ENCODE measurements at places on chromosomes 6 and 20.

GRCh38 chr6:55825402-55826051, 49.9 kb downstream of the BMP5 start:
- no peak for DNase-seq

DNA sequence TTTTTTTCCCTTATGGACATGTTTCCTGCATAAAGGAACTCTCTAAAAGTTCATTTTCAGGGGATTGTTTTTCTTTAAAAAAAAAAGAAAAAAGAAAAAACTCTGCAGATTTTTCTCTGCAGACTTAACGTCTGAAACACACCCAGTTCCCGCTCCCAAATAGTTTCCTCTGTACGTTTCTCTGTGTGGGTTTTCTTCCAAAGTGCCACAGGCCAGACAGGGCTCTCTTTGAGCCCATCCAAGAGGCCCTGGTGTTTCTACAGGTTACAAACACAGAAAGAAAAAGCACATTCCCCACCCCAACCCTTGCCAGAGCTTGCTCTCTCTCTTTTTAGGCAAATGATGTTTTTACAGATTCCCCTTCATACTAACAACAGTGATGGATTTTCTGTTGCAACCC, 258.6 kb downstream of the FNDC1 start:
- no peak for DNase-seq

DNA sequence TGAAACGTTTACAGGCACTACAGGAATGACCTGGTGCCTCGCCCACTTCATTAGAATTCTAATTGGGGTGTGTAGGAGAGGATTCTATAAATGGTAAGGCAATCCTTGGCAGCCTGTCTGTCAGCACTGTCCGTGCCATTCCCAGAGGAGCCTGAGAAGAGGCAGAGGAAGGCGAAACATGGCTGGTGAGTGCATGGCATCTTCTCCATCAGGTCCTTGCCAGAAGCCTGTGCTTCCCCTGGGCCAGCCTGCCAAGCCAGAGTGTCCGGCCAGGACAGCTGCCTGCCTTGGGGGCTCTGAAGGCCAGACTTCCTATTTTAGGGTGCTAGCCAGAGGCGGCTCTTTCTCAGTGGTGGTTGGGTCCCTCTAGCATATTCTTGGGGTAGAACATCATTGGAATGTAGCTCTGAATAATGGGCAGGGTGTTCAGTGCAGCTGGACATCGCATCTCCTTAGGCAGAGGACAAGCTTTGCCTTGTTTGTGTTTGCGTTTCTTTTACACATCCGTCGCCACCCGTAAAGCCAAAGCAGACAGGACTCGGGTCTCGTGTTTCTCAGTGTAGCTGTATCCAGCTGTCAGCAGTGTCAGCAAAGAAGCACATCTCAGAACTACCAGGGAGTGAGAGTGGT, at the start of gene TGM3:
Gene TGM3, plus strand, starts transcription at position 116 of the 630 bp plus-strand sequence. Its CDS starts 63 bp downstream, at position 179.
- DNase-seq, result no peak

DNA sequence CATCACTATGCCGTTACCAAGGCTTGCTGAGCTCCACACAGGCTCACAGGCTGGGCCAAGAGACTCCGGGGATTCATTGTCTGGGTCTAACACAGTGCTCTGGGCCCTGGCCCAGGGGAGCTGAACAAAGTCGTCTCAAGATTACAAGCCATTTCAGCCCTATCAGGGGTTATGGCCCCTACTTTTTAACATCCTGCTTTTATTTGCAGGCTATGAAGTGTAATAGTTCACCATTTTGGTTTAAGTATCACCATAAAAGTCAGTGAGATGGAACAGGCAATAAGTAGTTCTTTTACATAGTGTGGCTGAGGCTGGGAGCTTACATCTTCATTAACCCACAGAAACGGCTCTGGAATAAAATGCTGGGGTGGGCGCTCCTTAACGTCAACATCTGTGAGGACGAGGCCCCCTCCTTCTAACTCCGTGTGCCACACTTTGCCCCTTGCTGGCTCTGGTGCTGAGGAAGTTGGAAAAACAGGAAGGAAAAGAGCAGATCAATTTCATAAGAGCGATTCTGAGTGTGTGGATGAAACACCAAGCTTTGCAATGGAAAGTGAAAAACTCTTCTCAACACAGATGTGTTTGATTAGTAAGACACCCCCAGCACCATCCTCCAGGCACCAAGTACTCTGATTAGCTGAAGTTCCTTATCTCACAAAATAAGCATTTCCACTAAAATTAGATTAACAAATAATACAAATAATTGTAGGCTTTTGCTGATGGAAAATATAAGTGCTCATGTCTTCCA, 447.3 kb downstream of the MAFB start:
- DNase-seq, result no peak

DNA sequence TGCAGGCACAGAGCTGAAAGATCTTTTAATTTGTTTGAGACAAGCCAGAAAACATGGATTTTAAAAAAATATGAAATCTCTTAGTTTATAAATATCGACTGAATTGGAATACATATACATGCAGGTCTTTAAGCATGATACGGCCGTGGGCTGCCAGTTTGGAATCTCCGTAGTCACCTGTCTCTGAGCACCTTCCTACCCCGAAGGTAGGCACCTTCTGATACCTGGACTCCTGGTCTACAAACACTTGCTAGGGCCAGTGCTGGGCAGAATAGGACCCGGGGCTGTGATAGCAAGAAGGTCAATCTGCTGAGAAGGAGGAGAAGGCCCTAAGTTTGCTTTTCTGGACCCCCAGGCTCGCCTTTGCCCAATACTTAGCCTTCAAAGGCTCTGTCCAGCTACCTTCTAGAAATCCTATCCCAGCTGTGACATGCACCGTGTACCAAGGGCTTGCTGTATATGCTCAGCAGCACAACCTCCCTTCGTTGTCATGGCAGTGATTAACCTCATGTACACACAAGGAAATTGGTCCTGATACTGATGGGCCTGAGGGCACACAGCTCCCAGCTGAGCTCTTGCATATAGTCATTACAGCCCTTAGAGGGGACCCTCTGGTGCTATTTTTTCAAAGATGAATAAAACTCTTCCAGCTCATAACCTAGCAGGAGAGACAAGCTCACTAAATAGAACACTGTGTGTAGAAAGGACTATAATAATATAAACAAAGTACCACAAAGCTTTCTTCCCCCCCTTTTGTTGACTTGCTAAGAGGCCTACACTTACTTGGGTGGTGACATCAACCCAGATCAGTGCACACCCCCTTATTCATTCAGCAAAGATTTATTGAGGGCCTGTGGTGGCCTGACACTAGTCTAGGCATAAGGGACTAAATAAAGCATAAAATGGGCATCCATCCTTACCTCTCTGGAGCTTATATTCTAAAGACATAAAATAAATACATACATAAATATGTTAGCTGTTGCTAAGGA, 17.7 kb downstream of the SNPH start:
- DNase-seq, result no peak

DNA sequence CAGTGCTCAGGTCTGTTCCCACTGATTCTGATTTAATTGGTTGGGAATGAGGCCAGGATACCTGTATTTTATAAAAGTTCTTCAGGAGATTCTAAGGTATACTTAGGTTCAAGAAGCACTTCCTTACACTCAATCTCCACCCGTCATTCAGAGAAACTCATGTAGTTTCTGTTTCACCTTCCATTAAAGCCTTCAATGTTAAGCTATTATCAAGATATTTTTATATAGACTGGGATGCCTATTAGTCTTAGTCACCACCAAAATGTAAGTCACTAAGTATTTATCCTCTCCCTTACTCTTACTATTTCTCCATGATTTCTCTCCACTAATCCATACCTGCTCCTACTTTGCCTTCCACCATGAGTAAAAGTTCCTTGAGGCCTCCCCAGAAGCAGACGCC, 38.1 kb upstream of the GCLC start:
- DNase-seq, result no peak

- DNase-seq, result no peak
Measured at GRCh38 chr6:135566311-135567068, 69.0 kb upstream of the AHI1 start.

DNA sequence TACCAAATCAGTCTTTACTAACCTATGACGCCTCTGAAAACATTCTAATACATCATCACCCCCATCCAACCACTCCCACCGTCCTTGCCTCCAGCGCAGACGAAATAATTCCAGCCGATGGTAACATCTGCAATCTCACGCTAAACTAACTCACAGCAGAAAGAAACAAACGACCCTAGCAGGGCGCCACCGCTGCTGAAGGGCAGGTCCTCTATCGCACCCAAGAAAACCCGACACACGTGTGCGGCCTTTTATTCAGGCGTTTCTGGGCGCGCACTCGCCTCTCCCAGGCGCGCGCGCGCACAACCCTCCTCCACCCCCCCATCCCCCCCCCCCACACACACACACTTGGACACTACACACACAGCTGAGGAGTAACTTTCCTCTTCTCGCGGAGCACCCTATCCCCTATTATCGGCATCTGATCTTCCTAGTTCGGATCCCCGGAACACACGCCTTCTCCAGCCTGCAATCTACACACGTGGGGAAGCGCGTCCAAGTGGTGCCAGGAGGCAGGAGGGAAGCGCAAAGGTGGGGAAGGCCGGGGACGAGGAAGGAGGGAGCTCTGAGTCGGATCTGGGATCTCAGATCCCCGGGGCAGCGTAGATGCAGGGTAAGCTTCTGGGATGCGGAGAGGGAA, 1.4 kb downstream of the GFOD1 start:
- DNase-seq, result peak; percentile 76

DNA sequence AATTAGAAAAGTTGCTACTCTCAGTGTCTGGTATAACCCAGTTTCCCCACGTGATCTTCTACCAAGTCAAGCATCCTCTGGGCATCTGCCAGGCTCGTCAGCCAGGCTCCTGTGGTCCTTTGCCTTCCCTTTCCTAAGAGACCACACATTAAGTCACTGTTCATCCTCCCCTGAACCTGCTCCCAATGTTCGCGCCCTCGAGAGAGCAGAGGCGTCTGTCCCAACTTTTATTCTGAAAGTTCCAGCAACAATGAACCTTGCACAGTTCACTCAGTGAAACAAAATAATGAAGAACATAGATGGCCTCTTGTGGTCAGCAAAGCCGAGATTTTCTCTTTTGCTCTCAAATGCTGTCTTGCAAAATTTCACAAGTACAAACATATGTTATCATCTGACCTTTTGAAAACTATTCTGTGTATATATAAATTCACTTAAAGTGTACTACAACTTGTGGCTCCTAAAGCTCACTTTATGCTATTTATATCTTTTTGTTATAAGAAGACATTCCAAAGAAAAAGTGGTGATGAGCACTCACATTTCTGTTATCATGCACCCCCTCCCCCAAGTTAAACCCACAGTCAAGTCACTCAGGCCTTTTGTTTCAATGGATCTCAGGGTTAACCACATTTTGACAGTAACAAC, 39.2 kb upstream of the NHSL1 start:
- DNase-seq, result no peak

DNA sequence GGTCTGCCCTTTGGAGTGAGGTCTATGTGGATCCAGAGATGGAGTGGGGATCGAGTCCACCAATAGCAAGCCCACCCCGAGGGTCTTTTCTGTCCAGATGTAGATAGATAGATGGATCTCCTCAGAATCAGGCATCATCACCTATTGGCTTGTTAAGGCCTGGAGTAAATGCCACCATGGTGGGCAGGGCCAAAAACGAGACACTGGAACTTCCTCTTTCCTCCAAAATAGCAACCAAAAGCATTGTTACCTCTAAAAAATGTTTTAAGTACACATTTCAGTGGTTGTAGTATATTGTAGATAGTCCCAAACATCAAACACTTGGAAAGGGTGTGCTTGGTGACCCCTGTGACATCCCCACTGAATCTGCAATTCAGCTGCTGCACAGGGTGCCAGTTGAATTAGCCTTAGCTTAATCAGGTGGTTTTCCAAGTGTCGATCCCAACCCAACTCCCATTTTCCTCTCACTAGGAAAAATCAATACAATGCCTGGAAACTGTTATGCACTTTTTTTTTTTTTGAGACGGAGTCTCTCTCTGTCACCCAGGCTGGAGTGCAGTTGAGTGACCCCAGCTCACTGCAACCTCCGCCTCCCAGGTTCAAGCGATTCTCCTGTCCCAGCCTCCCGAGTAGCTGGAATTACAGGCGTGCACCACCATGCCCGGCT, 35.0 kb upstream of the NELFCD start:
- DNase-seq, result no peak

DNA sequence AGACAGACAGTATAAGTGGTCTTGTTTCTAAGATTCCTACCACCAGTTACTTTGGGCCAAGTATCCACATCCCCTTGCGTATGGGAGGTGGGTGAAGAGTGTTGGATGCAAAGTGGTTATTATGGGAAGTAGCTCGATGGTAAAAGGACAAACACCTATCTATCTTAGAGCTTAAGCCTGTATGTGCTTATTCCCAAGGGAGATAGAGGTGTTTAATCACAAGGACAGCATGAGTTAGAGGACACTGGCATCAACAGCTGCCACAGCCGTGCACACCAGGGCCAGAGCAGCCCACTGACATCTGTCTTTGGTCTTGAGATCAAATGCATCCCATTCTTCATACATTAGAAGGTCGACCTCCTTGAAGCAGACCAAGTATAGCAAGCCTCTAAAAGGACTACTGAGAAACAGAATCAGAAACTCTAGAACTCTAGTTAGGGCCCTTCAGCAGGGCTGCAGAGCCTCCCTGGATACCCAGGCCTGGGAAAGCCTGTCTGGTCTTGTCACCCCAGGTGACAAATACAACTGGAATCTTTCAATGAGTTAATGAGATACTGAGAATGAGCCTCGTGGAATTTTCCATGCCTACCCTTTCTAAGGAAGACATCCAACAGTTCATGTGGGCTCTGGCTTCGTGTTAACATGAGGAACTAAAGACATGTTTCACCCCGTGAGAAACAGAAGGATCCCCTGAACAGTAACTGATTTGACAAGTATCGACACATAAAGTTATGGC, 28.7 kb downstream of the TXNDC5 start:
- no peak for DNase-seq

DNA sequence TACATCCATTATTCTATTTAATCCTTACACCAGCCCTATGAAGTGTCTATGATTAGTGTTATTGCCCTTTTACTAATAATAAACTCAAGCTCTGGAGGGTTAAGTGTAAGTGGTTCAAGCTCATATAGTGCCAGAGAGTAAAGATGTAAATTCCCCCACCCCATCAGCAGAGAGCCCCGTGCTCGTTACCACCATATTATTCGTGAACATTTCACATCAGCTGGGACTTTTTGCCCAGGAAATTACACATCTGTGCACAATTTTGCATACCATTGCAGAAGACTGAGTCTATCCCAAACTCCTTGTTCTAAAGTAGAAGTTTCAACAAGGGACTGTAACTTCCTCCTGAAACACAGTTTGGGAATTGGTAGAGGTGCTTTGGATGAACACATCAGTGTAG, 220.1 kb downstream of the BCAS1 start:
- DNase-seq, result no peak

- no peak for DNase-seq
Measured at GRCh38 chr6:133752129-133752528, 136.8 kb upstream of the TCF21 start.

DNA sequence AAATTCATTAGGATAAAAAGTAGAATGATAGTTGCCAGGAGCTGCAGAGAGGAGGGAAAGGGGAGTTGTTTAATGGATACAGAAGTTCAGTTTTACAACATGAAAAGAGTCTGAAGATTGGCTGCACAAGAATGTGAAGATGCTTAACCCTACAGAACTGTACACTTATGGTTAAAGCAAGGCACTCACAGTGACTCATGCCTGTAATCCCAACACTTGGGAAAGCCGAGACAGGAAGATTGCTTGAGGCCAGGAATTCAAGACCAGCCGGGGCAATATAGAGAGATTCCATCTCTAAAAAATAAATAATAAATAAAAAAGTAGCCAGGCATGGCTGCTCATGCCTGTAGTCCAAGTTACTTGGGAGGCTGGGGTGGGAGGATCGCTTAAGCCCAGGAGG, 174.0 kb downstream of the TASP1 start:
- DNase-seq, result no peak

- no peak for DNase-seq
Measured at GRCh38 chr6:153044295-153044694, 41.8 kb upstream of the MTRF1L start.
